SK-N-MC (cell line): ENCODE measurements at places on chromosomes 4 and X.

GRCh38 chrX:126929071-126929470, 109.5 kb downstream of the PRR32 start:
- DNase-seq = no peak

DNA sequence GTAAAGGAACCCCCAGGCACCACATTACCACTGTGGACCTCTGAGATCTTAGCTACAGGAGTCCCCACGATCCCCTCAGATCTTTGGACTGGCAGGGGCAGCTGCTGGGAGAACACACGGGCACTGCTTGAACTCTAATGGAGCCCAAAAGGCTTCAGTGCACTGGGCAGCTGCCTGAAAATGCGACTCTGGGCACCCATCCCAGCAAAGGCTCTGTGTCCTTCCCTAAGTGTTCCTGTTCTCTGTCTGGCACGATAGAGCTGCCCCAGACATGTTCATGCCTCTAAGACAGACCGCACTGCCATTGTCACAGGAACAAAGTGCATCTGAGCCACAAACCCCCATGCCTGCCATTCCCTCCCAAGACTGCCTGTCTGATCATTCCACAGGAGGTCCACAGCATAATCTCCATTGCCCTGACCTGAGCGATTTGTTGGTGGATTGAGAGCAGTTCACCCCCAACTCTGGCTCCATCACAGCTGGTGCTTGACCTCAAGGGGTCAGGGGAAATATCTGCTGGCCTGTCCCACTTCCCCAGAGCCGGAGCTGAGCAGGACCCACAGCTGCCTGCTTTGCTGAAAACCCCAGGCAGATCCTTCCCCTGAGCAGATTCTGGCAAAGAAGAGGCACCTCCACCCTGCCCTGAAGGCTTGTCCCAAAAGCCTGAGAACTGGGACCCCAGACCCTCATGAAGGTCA, 436.0 kb upstream of the INTU start:
- DNase-seq = no peak

- no peak for DNase-seq
These were observed 28.0 kb upstream of the CD40LG start for GRCh38 chrX:136619899-136620505.

GRCh38 chr4:31081366-31081765, 361.2 kb downstream of the PCDH7 start:
- no peak for DNase-seq

DNA sequence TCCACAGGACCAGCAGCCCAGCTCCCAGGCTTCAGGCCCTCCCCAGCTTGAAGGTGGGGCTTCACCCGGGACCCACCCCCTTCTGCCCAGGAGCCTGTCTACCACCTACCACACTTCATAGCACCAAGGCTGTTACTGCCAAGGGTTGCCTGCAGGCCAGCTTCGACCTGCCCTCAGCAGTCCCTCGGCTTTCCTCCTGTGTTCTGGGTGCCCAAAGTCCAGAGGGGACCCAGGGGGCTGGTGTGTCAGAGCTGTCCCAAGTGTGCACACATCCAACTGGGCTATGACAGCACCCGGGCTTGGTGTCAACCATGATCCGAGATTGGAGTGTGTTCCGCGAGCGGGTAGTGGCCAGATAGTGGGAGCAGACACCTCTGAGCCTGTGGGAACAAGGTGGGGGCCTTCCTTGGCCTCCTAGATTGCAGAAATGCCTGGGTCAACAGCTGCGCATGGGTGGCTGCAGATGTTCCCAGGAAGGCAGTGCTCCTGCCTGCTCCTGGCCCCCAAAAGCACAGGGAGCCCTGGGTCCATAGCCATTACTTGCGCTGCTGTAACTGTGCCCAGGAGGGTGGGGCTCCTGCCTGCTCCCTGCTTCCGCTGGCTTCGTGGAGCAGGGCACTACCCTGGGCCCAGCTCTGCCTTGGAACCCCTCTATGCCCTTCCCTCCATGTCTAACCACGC, 16.8 kb downstream of the SULT1B1 start:
- no peak for DNase-seq

- DNase-seq = no peak
These were observed 2.7 kb downstream of the FAT4 start for GRCh38 chr4:125317525-125317877.

DNA sequence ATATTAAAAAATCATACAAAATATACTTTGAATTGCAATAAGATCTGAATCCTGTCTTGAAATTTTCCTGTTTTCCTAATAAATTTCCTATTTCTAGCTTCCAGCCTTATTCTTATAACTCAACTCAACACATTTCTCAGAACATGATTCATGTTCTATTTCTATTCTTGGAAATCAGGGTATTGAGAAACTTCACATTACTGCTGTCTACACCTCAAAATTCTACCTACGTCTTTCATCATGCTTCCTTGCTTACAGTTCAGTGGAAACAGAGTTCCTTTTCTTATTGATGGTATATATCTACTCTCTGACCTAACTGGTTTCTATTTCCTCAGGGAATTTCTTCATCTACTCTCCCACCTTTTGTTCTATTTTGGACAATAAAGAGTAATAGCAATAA, 2139.0 kb downstream of the ARAP2 start:
- no peak for DNase-seq

DNA sequence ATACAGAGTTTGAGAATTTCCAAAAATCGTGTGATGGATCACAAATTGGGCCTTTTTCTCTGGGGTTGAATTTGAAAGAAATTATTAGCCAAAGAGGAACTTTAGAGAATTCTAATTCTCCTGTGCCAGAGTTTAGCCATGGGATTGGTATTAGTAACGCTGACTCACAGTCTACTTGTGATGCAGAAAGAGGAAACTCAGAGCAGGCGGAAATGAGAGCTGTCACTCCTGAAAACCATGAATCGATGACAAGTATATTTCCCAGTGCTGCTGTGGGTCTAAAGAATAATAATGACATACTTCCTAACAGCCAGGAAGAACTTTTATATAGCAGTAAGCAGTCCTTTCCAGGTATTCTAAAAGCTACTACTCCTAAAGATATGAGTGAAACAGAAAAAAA, 64.9 kb downstream of the N4BP2 start:
- no peak for DNase-seq

DNA sequence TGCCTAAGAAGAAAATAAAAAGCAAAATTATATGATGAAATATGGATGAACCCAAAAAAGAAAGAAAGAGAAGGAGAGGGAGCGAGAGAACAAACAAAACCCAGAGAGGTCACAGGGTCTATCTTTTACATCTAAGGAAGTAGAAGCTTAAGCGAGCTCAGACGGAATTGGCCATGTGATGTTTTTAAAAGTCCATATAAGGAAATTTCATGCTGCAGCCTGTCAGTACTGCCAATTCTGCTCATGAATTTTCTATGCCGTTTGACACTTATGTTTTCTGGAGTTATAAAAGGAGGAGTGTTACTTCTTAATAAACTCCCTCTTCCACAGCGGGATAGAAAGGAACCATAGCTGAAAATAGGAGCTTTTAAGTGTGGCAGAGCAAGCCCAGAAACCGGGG, 32.9 kb upstream of the DCX start:
- no peak for DNase-seq

- DNase-seq = no peak
These were observed 505.4 kb upstream of the FAM241A start for GRCh38 chr4:111639876-111640275.

GRCh38 chrX:27910412-27910811, 70.8 kb downstream of the DCAF8L1 start:
- DNase-seq = no peak

DNA sequence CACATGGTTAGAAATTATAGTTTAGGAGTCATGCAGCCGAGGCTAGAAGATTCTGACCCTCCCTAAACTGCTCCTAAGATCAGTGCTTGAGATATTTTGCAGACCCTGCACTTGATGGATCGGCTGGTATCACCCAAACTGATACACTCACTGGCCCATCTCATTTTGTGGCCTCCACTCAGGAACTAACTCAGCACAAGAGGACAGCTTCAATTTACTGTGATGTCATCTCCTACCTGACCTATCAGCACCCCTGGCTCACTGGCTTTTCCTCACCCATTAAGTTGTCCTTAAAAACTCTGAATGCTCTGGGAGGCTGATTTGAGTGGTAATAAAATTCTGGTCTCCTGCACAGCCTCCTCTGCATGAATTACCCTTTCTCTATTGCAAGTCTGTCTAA, 450.9 kb downstream of the PCDH10 start:
- DNase-seq = no peak

DNA sequence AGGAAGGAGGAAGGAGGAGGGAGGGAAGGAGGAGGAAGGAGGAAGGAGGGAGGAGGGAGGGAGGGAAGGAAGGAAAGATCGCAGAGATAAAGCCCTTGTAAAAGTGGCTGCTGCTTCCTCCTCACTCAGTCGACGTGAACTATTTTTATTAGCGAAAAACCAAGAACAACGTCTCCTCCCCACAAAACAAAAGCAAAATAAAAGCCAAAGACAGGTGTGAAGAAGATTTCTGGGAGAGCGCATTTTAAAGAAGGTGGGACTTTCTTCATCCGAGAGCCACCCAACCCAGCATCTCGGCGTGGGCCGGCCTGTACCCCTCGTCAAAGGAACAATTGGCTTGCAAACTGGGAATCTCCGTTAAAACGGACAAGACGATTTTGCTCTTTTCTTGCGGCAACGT, 40.7 kb upstream of the ASMTL start:
- DNase-seq = no peak

GRCh38 chr4:84032372-84032771, 466.7 kb downstream of the NKX6-1 start:
- no peak for DNase-seq

- DNase-seq = no peak
These were observed 25.3 kb downstream of the ARSF start for GRCh38 chrX:3066555-3066954.

DNA sequence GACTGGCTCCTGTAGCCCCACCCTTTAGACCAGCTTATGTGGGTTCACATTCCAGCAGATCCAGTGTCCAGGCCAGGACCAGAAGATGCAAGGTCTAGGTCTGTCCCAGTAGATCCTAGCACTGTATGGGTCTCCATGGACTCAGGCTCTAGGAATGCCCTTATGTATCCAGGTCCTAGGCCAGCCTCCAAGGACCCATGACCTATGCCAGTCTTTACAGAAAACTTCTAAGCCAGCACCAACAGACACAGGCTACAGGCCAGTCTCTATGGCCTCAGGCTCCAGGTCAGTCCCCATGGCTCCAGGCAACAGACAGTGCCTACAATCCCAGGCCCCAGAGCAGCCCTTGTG, 45.2 kb upstream of the MAGED4 start:
- DNase-seq = no peak

DNA sequence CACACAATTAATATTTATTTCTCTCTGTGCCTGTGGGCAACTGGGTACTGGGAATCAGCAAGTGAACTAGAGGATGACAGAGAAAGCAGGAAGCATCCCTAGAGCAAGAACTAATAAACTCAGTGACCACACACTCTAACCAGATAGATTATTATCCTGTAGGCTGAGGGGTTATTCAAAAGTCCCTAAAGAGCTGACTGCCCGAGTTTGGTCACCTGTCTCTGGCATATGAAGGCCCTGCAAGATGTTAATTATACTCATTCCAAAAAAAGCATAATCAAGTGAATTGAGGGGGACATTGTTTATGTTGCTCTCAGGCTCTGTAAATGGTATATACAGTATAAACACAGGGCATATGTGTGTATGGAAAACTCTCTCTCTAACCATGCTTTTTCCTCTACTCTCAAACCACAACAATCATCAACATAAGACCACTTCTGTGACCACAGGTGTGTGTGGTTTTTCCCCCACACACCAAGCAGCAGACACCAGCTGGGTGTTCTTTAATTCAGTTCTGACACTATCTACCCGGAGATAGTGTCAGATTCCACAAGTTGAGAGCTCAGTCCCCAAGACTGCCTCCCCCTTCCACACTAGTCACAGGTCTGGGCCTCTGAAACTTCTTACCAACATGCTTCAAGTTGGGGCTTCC, 6.2 kb upstream of the HPSE start:
- no peak for DNase-seq

DNA sequence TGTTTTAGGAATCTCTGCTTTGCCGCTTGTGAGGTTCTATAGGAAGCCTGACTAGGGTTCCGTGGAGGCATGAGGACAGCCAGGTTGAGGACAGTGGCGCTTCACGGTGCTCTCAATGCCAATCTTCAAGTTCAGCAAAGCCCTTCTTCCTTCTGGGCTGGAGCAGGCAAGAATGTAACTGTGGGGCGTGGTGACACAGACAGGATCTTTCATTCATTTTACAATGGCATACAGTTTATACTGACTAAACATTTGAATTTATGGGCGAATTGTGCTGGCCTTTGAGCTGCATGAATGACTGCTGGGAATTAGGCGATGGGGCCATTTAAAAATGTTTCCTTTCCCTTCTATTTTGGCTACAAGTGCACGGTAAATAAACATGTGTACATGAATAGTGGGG, 2.9 kb upstream of the NHS start:
- DNase-seq = no peak

DNA sequence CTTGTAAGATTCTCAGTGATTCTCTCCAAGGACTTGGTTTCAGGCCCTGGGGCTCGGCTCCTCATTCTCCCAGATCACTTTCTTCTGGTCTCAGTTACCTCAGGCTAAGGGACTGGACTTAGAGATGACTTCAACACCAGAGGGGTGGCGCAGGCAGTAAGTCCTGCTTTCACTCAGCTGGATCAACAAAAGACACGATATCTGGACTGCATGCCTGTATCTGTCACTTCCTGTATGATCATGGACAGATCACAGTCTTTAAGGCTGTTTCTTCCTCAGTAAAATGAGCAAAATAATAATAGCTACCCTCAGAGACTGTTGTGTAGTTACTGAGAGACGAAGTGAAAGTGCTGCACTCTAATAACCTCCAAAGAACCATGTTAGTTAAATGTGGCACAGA, 19.5 kb upstream of the CXCR3 start:
- no peak for DNase-seq

GRCh38 chr4:184583738-184584502, 65.3 kb downstream of the CASP3 start:
- DNase-seq = no peak

DNA sequence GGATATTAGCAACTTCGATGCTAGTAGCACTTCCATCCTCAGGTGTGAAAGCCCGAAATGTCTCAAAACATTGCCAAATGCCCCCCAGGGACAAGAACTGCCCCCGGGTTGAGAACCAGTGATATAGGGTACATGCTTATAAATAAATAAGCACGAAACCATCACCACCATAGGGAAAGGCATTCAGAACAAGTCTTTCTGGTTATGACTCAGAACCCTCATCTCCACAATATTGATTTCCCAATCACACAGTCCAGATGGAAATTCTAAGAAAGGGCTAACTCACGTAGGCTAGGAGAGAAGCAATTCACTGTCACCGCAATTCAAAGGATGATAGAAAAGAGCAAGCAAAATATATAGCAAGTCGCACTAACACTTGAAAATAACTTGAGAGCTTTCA, 84.8 kb downstream of the ANOS1 start:
- DNase-seq = no peak

- no peak for DNase-seq
These were observed at the start of gene OCRL for GRCh38 chrX:129540068-129540653. Gene OCRL, plus strand, starts transcription at chrX:129540259. Its CDS starts 181 bp downstream, at chrX:129540440.
